ENCODE measurements at places on chromosomes 2 and 18. TPM values are rescaled to one million over a fixed set of nuclear protein-coding genes. Genes with fewer than 3 reads are reported as not detected.

GRCh38 chr2:53881986-53882385 lies 22.2 kb upstream of the GPR75 start:
- peaks cover 12% of the 10 kb centered on the region for H3K4me1 ChIP-seq
- H3K27ac ChIP-seq, result no peak overlapping the region
- no peak overlapping the region for H3K4me3 ChIP-seq
- no peaks in the 10 kb centered on the region for H3K27me3 ChIP-seq

GRCh38 chr18:79816092-79816491 lies 18.4 kb downstream of the KCNG2 start:
- no peak overlapping the region for H3K4me3 ChIP-seq
- peaks cover 3% of the 10 kb centered on the region for H3K27me3 ChIP-seq
- H3K27ac ChIP-seq, result no peak overlapping the region
- H3K4me1 ChIP-seq, result no peaks in the 10 kb centered on the region
- no peak for DNase-seq

- H3K4me3 ChIP-seq, result no peak overlapping the region
- H3K27me3 ChIP-seq, result no peaks in the 10 kb centered on the region
- H3K27ac ChIP-seq, result no peak overlapping the region
- DNase-seq, result no peak
These were observed 8.1 kb upstream of the ZNF236 start for GRCh38 chr18:76814256-76814655.

- H3K36me3 ChIP-seq, result no peaks in the 10 kb centered on the region
- DNase-seq, result peak; percentile 74
- H3K4me1 ChIP-seq, result peaks cover 16% of the 10 kb centered on the region
- H3K27me3 ChIP-seq, result no peaks in the 10 kb centered on the region
These were observed 44.5 kb downstream of the PHLPP1 start for GRCh38 chr18:62759704-62760402.

DNA sequence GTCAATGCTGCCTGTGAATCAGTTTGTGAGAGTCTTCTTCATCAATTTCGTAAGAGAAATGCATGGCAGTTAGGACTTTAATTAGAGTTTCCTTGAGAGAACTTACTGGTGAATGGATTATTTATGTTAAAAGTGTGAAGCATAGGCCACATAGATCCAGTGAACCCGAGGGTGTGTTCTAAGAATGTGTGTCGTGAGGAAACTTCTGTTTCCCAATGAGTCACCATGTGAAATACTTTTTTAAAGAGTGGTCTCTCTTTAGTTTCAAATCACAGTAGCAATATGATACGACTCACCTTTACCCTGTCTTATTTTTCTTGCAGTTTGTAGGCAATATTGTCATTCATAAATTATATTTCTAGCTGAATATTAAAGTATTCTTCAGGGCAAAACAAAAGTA lies 18.5 kb downstream of the THSD7B start:
- no peak for DNase-seq
- no peaks in the 10 kb centered on the region for H3K27me3 ChIP-seq
- no peaks in the 10 kb centered on the region for H3K4me1 ChIP-seq
- H3K4me3 ChIP-seq, result no peak overlapping the region
- H3K36me3 ChIP-seq, result no peaks in the 10 kb centered on the region

DNA sequence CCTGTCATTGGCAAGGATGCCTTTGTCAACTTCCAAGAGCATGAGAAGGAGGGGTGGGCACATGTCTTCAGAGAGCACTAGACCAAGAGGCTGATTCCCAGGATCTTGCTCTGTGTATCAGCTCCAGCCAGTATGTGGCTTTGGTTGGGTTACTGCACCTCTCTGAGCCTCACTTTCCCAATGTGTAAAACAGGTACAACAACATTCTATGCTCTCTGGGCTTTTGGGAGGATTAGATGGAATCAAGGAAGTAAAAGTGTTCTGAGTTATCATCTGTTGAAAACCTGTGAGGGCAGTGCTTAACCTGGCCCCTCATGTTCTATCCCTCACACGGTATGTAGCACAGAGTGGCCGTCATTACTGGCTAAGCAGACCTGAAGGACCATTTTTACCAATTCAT lies 103.9 kb downstream of the FHOD3 start:
- DNase-seq, result no peak
- no peak overlapping the region for H3K4me3 ChIP-seq
- H3K27me3 ChIP-seq, result no peaks in the 10 kb centered on the region
- H3K27ac ChIP-seq, result no peak overlapping the region
- H3K36me3 ChIP-seq, result no peaks in the 10 kb centered on the region

DNA sequence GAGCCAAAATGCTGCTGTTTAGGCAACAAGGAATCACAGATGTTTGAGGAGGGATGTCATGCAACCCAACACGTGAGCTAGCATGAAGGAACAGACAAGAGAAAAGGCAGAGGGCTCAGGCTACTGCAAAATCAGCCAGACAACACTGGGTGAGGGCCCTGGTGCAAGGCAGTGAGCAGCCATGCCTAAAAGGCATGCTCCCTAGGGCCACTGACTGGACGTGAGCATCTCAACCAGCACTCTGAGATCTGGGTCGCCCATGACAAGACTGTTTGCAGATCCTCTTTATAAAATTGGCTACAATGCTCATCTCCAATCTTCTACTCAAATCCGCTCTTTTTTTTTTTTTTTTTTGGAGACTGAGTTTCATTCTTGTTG lies 49.1 kb downstream of the KIAA2012 start:
- no peak for DNase-seq
- no peak overlapping the region for H3K4me3 ChIP-seq
- no peaks in the 10 kb centered on the region for H3K4me1 ChIP-seq

- H3K27me3 ChIP-seq, result no peaks in the 10 kb centered on the region
- H3K36me3 ChIP-seq, result no peaks in the 10 kb centered on the region
- no peaks in the 10 kb centered on the region for H3K4me1 ChIP-seq
- no peak for DNase-seq
- H3K4me3 ChIP-seq, result no peak overlapping the region
These were observed 233.9 kb downstream of the SLC4A3 start for GRCh38 chr2:219861307-219861706.

GRCh38 chr18:58542426-58543159 lies 86.3 kb downstream of the ALPK2 start:
- no peak overlapping the region for H3K4me3 ChIP-seq
- peaks cover 11% of the 10 kb centered on the region for H3K36me3 ChIP-seq
- DNase-seq, result no peak
- H3K4me1 ChIP-seq, result peaks cover 35% of the 10 kb centered on the region

DNA sequence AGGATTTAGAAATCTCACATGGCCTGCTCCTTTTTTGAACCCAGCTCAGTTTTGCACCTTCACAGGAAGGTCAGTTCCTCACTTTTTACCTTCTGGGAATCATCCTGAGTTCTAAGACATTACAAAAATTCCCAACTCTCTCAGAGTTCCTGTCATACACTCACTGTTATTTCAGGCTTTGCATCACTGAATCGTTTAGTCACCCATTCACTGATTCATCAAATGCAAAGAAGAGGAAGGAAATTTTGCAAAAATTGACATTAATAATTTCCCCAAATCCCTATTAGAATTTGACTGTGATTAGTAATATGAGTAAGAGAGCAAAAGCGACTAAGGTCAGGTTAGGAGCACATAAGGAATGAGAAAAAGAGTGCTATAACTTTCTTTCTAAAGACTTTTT lies 197.5 kb downstream of the PDE1A start:
- H3K4me1 ChIP-seq, result peaks cover 5% of the 10 kb centered on the region
- H3K27me3 ChIP-seq, result no peaks in the 10 kb centered on the region
- H3K36me3 ChIP-seq, result no peaks in the 10 kb centered on the region

DNA sequence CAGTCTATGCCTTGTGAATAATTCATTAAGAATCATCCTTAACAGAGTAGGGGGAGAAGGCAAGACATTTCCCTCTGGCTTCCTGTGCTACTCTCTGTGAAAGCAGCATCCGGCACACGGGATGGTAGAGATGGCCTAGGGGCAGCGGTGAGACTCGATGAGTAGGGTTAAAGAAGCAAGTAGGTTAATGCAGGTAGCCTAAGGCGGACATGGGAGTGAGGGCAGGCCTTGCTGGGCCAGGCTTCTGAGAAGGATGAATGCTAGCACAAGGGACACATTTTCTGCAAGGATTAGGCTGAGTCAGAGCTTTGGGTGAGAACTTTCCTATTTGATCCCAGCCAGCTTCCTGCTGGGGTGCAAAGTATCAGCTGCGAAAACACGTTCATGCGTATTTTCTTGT lies 80.8 kb downstream of the NXPH2 start:
- DNase-seq, result no peak
- no peaks in the 10 kb centered on the region for H3K36me3 ChIP-seq
- no peaks in the 10 kb centered on the region for H3K4me1 ChIP-seq
- H3K27ac ChIP-seq, result no peak overlapping the region

GRCh38 chr18:69002233-69002632 lies 204.4 kb downstream of the CCDC102B start:
- H3K27me3 ChIP-seq, result no peaks in the 10 kb centered on the region
- H3K4me1 ChIP-seq, result no peaks in the 10 kb centered on the region
- H3K27ac ChIP-seq, result no peak overlapping the region

- H3K4me1 ChIP-seq, result peaks cover 4% of the 10 kb centered on the region
- H3K4me3 ChIP-seq, result no peak overlapping the region
- no peak overlapping the region for H3K27ac ChIP-seq
- no peaks in the 10 kb centered on the region for H3K27me3 ChIP-seq
- no peak for DNase-seq
These were observed 136.4 kb upstream of the SLC1A4 start for GRCh38 chr2:64852771-64853241.

DNA sequence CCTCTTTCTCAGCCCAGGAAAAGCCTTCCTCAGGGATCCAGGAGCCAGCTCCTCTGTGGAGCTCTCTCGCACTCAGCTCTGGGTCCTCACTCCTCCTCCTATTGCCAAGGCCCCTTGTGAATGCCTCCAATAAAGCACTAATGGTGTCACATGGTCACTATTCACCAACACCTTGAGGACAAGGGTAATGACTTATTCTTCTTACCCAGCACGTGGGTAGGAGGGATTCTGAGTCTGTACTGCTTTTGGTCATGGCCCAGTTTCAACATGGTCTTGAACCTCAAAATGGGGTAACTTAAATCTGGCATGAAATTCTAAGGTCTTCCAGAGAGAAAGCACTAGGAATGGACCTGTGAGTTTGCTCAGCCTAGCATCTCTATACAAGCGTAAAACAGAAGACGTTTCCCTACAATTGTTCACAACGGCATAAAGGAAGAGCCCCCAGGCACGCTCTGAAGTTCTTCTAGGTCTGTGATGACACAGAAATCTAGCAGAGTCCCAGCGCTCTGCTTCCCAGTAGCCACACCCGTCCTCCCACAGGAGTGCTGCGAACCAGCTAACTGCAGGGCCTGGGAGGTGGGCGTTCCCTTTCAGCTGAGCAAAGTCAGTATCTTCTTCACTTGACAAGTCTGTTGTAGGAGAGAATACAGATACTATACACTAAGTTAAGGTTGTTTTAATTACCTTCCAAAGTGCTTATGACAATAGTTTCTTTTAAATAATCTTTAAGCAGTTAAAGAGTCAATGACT lies 14.6 kb upstream of the KIDINS220 start:
- no peak for DNase-seq
- peaks cover 4% of the 10 kb centered on the region for H3K4me1 ChIP-seq
- no peak overlapping the region for H3K4me3 ChIP-seq
- no peaks in the 10 kb centered on the region for H3K27me3 ChIP-seq
- no peaks in the 10 kb centered on the region for H3K36me3 ChIP-seq
- H3K27ac ChIP-seq, result no peak overlapping the region

DNA sequence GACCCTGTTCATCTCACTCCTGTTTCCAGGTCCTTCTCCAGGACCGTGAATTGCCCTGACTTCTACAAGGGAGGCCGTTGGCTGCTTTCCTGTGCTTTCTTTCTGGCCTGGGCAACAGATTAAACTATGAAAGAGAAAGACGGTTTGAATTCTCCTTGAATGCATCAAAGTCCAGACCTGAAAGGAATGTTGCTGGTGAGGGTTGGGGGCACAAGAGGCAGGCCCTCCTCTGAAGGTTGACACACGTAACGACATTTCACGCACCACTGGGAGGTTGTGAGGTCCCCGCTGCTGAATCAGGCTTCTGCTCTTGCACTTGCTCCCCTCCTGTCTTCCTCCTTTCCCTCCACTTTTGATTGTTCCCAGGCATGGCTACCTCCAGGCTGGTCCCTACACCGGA lies 141.9 kb downstream of the CYRIA start:
- no peak for DNase-seq
- no peaks in the 10 kb centered on the region for H3K27me3 ChIP-seq
- peaks cover 10% of the 10 kb centered on the region for H3K4me1 ChIP-seq
- no peaks in the 10 kb centered on the region for H3K36me3 ChIP-seq
- no peak overlapping the region for H3K4me3 ChIP-seq
- no peak overlapping the region for H3K27ac ChIP-seq

- peaks cover 5% of the 10 kb centered on the region for H3K36me3 ChIP-seq
- H3K4me3 ChIP-seq, result no peak overlapping the region
- no peaks in the 10 kb centered on the region for H3K27me3 ChIP-seq
These were observed 40.5 kb upstream of the KIDINS220 start for GRCh38 chr2:8877894-8878293.

The RAMP1 gene
- total RNA-seq, result 9.1 TPM

The STARD6 gene
- total RNA-seq, result not detected

The LIMS2 gene
- 73.3 TPM for total RNA-seq

The RNASEH1 gene
- 32.6 TPM for total RNA-seq

The ODC1 gene
- total RNA-seq, result 85.3 TPM

The NT5C1B gene
- total RNA-seq, result not detected

The CRYBA2 gene
- not detected for total RNA-seq
